ENCODE measurements at places on chromosomes 4 and X.
A peak's percentile ranks its signal among the peaks of the same experiment; 100 is the strongest.

DNA sequence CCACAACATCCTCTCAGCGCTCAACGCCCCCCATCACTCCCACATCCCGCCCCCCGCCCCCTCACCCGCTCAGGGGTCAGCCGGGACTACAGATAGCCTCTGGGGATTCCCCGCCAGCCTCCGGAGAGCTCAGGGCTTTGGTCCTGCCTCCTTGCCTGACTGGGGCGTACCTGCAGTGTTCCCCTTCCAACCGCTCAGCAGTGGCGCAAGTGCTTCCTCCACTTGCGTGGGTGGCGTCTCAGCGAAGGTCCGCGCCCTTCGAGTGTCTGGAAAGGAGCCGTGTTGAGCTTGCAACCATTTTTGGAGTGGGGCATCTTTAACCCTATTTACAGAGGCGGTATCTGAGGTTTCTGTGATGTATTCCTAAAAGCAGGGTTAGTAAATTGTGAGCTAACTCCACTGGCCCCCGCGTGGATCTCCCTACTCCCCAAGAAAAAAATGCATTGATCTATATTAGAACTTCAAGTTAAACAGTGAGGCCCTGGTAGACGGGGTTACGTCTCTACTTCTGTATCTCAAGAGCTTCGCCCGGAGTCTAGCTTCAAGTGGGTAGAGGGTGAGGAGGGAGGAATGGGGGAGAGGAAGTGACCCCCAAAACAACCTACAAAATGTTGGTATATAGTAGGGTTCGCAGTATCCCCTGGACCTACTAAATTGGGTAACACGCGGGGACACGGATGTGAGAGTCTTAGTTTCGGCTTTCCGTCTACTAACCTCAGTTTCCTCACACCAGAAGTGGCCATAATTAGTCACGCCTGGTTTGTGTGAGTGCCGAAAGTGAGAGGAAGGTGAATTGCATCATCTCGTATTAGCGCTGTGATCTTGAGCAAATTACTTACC is 16.1 kb downstream of the NKX3-2 start:
- DNase-seq: no peak

DNA sequence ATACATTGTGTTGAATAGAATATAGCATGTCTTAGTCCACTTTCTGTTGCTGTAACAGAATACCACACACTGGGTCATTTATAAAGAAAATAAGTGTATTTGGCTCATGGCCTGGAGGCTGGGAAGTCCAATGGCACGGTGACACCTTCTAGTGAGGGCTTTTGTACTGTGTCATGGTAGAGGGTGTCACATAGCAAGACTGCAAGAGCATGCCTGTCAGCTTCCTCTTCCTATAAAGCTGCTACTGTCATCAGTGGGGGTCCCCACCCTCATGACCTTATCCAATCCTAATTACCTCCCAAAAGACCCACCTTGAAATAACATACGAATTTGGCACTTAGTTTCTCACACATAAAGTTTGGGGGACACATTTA is 193.2 kb downstream of the PTTG2 start:
- DNase-seq: no peak

- no peak for DNase-seq
Measured at GRCh38 chr4:67765928-67766327, 11.7 kb upstream of the GNRHR start.

GRCh38 chrX:13015536-13016236 is 28.7 kb downstream of the FAM9C start:
- DNase-seq: no peak

DNA sequence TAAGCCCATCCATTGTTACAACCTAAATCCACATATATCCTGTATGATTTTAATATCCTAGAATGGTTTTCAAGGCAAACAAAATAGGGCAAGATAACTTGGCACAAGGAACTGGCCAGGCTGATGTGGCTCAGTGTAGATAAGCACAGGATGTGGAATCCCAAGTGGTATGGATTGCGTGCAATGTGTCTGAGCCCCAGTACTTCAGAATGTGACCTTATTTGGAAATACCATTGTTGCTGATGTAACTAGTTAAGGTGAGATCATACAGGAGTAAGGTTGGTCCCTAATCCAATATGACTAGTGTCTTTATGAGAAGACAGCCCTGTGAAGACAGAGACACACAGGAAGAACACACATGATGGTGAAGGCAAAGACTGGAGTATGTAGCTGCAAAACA is 72.4 kb downstream of the IL21 start:
- no peak for DNase-seq

DNA sequence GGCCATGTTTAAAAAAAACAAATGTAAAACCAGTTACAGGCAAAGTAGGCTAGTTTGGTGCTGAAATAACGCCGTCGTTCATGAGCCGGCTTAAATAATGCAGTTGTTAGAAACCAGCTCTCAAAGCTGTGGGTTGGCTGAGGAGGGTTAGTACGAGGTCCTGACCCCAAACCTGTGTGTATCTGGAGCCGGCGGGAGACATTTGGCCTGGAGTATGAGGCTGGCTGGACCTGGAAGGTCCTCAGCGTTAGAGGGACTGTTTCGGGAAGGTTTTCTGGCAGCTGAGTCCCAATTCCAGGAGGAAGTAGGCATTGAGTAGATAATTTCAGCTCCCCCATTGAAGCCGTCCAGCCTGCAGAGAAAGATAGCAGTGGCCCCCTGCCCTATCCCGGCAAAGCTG is 73.4 kb upstream of the PPP2R3B start:
- no peak for DNase-seq

DNA sequence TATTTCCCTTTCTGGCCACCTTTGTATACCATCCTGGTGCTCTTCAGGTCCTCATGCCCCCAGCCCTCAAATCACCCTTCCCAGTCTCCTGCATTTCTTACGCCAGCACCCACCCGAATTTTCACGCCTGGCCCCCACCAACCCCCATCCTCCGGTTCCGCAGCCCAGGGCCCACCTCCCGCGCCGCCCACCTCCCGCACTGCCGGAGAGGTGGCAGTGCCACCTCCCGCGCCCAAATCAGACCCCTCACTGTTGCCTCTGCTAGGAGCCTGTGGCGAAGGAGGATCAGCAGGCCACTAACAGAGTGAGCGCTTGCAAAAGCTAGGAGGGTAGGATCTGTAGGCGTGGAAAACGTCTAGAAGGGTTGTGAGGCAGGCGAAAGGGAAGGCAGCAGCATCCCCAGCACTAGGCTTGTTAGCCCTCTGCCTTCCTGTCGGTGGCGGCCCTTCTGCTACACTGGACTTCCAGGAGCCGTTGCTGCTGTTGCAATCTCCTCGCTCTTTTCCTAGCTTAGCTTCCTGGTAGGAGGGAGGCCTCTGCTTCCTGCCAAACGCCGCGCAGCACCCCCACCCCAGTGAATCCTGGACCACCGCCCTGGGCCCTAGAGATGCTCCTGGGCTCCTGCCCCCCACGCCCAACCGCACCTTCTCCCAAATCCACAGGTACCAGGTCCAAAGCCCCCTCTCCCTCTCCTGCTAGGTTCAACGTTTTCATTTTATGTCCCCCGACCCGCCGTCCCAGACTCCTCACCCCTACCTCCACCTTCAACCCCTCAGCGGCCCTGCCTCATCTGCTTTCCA is 51.0 kb downstream of the SPIN2B start:
- DNase-seq: no peak

DNA sequence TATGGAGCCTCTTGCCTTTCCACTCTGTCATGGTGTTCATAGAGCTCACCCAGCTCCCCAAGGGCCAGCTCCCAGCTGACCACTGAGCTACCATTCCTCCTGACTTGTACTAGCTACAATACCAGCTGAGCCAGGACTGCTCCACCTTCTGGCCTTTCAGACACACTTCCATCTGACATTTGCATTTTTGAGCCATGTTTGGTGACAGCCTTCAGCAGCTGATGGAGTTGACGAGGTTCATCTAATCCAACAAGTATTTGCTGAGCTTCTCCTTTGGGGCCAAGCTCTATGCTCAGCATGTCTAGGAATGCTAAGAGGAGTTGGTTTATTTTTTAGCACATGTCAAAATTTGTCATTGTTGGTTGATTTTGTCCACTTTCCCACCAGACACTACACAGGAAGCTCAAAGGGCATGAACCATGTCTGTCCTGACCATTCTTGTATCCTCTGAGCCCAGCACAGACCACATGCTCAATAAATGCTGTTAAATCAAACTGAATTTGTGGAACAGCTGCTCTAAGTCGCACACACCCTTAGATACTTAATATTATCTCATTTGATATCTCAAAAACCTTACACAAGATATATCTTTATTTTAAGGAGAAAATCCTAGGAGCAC is 142.6 kb upstream of the PPARGC1A start:
- no peak for DNase-seq

DNA sequence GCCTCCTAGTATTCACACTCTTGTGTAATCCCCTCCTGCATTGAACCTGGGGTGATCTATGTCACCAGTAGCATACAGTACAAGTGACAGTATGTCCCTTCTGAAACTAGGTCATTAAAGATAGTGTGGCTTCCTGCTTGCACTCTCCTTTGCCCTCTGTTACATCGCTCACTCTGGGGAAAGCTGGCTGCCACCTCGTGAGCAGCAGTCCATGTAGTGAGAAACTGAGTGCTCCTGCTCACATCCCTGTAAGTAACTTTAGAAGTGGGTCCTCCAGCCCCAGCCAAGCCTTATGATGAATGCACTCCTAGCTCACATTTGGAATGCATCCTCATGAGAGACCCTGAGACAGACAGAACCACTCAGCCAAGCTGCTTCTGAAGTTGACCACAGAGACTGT is 89.8 kb upstream of the TNIP3 start:
- DNase-seq: no peak

DNA sequence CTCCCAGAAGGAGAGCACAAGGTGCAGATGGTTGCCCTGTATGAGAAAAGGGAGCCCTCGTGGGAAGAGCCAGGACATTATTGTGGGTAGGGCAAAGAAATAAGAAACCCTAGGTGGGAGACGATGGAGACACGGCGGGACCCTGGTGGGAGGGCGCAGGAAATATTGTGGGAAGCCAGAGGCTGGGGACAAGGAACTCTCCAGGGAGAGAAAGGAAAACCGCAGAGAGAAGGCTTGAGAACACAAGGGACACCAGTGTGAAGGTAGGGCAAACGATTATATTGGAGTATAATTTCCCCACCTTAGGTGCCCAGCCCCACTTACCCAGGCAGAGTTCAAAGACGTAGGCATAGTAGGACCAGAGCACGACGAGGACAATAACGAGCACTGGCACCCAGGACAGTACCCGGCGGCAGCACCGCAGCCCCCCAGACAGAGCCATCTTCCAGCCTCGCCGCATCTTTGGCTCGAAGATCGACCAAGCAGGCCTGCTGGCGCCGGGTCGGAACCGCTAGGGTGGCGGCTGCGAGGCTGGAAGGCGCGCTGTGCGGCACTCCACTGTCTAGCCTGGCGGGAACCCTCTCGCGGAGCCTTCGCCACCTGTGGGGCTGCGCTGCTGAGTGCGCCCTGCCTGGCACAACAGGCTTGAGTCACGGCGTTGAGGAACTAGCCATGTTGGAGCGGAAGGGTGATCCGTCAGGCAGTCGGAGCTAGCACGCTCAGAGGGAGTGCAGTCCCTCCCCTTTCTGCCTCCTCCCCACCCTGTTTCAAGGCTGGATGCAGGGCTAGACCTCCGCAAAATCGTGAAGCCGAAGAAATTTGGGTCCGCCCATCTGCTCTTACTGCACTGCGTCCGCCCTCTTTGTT is at the start of gene ZDHHC15:
TSS of gene ZDHHC15 (minus strand) at position 473 of the 867 bp plus-strand sequence. CDS start at position 460, 13 bp downstream.
- peak; percentile 61 for DNase-seq

DNA sequence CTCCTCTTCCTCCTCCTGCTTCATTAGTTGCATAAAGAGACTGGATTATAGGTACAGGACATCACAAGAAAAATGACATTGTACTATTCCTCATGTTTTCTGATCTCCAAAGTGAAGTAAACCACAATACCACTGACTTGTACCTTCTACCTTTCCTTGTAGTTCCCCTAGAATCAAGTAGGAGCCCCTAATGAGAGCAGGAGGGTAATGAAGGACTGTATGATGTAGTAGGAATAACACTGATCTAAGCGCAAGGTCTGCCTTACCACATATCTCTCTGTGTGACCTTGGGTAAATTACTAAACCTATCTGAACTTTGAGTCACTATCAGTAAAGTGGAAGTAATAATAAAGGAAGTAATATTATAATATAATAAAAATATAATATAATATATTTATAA is 3.6 kb downstream of the VSIG4 start:
- DNase-seq: no peak

DNA sequence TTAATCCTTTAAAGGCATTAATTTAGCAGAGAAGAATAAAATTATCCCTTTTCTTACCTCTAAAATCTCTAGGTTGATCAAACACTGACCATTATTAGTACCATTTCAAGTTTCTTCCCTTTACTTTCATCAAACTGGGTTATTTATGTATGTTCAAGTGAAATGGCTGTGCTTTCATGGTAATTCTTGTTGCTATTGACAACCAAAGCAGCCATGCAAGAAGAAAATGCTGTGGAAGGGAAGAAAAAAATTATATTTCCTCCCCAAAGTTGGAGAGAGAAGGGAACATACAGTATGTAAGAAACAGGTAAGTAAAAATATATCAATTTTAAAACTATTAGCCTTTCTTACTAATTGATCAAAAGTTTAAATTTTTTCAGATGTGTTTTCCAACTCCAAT is 16.2 kb downstream of the NPNT start:
- no peak for DNase-seq

- DNase-seq: no peak
Measured at GRCh38 chrX:136954930-136955329, 74.4 kb upstream of the RBMX start.

GRCh38 chrX:13144927-13145655 is 100.7 kb upstream of the FAM9C start:
- DNase-seq: no peak

DNA sequence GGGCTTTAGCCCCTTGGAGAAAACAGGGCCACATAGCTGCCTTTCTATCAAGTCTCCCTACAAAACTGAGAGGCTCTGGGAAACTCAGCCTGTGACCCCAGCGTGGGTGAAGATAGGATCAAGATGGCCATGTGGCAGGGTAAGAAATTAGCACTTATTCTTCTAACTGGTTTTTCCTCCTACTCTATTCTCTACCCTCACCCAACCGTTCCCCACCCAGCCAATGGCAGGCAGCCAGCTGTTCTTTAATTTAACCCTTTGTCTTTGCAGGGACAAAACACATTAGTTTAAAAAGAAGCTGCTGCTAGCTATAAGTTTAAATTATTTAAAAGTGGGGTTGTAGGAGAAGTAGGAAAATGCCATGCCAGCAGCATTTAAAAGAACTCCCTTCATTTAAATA is 2.8 kb downstream of the CLCN5 start:
- DNase-seq: no peak

DNA sequence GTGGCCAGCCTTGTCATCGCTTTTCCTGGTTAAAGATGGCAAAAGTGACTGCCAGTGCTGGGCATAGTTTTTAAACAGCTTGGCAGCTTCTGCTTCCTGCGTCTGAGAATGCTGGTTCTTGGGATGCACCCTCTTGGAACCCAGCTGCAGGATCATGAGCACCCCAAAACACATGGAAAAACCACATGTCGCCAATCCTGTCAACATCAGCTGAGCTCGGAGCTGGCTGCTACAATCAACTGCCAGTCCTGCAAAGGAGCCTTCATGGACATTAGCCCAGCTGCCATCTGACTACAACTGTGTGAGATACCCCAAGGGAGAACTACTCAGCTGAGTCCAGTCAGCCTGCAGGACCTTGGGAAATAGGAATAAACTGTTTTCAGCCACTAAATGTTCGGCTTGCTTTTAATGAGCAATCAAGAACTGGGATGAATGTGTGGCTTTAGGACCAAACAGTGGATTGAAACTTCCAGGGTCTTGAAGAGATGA is 31.0 kb downstream of the OSTC start:
- DNase-seq: no peak
